ENCODE measurements at places on chromosomes 1 and 21. TPM values are rescaled to one million over a fixed set of nuclear protein-coding genes. Genes with fewer than 3 reads are reported as not detected.
A peak's percentile ranks its signal among the peaks of the same experiment; 100 is the strongest.

DNA sequence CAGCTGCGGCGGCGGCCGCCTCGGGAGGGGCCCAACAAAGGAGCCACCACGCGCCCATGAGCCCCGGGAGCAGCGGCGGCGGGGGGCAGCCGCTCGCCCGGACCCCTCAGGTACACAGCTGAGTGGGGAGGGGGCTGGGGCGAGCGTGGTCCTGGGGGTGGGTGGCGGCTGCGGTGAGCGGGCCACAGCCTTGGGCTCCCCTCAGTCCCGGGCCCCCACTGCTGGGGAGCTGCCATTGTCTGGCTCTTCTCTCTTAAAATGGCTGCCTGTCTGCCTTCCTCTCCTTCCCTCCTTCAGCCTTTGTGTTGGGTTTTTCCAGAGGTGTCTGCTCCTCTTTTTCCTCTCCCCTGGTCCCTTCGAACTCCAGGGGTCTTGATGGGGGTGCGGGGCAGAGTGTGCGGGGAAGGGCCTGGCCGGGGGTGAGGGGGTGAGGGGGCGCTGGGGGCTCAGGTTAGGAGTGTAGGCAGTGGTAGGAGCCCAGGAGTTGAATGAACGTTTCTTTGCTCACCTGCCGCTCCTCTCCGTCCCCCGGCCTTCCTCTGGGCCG lies 1.7 kb downstream of the ARID1A start:
- ATAC-seq, result no peak

- ATAC-seq, result no peak
Measured at GRCh38 chr1:9654834-9655723, 3.5 kb downstream of the PIK3CD start.

- no peak for ATAC-seq
Measured at GRCh38 chr1:147625362-147625995, 44.8 kb downstream of the ACP6 start.

DNA sequence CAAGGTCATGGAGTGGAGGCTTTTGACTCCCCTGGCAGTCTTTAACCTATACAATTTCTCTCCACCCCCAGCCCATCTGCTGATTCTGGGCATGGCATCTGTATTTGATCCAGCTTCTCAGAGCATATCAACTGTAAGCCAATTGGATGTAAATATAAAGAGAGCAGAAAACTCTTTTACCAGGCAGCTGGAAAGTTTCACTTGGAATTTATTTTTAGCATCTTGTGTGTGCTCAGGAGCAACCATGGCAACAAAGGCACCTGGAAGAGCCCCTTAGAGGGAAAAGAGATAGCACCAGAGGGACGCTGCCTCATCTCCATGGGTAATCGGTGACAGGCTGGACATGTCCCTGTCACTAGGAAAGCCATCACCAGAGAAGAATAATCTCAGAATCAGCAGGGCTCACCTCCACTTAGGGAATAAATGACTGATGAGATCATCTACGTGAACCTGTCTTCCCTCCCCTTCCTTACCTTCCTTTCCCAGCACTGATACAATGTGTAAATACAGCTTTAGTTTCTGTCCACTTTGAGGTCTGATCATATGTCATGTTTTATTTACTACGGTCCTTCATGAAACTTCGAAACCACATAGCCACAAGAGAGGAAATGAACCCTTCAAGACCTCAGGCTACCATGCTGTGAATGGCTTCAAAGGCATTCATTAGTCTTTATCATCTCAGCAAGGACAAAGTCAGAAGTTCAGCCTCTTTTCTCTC lies 25.3 kb upstream of the SIPA1L2 start:
- no peak for ATAC-seq

DNA sequence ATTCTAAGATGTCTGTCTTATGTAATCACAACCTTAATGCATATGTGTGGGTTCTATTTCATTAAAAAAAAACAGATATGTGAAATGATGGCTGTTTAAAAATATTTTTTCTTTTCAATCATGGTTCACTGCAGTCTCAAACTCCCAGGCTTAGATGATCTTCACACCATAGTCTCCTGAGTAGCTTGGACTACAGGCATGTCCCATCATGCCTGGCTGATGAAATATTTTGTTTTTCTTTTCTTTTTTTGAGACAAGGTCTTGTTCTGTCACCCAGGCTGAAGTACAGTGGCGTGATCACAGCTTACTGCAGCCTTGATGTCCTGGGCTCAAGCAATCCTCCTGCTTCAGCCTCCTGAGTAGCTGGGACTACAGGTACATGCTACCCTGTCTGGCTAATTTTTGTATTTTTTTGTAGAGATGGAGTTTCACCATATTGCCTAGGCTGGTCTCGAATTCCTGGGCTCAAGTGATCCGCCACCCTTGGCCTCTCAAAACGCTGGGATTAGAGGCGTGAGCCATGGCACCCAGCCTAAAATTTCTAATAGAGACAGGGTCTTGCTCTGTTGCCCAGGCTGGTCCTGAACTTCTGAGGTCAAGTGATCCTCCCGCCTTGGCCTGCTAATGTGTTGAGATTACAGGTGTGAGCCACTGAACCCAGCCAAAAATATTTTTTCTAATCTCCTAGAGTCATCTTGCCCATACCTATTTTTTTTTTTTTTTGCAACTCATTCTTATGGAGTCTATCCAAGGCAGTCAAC lies 67.6 kb downstream of the GIPC2 start:
- ATAC-seq, result peak; percentile 21

DNA sequence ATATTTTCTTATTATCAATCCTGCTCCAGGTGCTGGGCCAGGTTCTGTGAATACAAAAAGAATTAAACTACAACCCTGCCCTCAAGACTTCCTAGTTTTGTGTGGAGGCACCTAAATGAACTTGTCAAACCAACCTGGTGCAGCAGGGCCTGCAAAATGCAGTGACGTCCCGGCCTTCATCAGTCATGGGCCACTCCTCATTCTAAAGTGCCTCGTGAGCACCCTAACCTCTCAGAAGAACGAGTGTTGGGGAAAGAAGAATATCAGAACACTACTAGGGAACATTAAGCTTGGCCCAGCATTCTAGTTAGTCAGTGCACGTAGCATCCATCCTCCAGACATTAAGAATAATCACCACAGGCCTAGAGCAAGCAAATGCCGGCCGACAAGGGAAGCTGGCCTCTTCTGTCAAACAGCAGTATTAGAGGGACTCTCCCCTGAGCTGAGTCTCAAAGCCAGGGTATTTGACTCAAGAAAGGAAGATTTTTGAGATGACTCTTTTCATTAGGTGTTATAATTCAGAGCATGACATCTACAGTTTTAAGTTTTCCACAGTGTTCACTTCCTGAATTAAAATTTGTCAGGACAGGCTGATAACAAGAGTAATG lies 137.9 kb downstream of the SLC45A1 start:
- no peak for ATAC-seq

GRCh38 chr1:204565617-204566582 lies 49.7 kb downstream of the MDM4 start:
- ATAC-seq, result peak; percentile 69

- ATAC-seq, result peak; percentile 82
Measured at GRCh38 chr1:87151500-87152421, 176.9 kb upstream of the LMO4 start.

DNA sequence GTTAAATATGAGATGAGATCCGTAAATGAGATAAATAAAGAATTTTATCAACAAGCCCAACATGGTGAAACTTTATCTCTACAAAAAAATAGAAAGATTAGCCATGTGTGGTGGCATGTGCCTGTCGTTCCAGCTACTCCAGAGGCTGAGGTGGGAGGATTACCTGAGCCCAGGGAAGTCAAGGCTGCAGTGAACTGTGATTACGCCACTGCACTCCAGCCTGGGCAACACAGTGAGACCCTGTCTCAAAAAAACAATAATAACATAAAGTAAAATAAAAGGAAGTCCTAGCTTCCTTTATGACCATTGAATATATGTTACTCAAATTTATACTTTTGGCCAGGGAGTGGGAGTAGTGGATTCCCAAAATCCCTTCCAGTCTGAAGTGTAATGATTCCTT lies 48.7 kb upstream of the TEKT2 start:
- ATAC-seq, result no peak

GRCh38 chr1:169110236-169110635 lies 3.7 kb downstream of the ATP1B1 start:
- ATAC-seq, result no peak

- no peak for ATAC-seq
Measured at GRCh38 chr1:85888921-85889320, 180.7 kb upstream of the ZNHIT6 start.

The UTS2 gene
- total RNA-seq, result not detected

The CD34 gene
- 4.3 TPM for total RNA-seq

The FCGR3A gene
- total RNA-seq, result 1.00 TPM

The CBR3 gene
- 33.7 TPM for total RNA-seq

Data from esophagus mucosa (tissue), 1 donor.